ENCODE measurements at places on chromosomes 7 and 10.

DNA sequence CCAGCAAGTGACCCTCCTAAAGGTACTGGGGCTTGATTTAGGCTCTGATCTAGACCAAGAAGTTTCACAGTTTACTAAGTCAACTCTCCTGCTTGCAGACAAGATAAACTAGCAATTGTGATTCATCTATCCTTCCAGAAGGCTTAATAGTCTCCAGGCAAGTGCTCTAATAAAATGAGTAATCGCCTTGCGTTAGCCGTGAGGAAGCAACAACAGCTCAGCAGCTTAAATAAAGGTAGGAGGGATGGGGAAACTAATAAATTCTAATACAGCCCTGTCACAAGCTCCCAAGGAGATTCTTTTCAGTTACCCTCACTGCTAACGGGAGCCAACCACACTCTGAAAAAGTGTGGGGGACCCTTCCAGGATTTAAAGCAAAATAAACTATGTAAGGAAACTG lies 48.4 kb downstream of the FRMD4A start:
- no peak for DNase-seq

DNA sequence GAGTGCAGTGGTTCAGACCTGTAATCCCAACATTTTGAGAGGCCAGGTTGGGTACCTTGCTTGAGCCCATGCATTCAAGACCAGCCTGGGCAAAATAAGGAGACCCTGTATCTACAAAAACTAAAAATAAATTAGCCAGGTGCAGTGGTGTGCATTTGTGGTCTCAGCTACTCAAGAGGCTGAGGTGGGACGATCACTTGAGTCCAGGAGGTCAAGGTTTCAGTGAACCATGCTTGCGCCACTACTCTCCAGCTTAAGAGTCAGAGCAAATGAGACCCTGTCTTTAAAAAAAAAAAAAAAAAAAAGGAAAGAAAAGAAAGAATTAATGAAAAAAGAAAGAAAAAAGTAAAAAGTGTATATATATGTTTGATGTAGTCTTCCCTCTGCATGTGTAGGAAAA lies 24.7 kb downstream of the MICU1 start:
- DNase-seq: no peak

DNA sequence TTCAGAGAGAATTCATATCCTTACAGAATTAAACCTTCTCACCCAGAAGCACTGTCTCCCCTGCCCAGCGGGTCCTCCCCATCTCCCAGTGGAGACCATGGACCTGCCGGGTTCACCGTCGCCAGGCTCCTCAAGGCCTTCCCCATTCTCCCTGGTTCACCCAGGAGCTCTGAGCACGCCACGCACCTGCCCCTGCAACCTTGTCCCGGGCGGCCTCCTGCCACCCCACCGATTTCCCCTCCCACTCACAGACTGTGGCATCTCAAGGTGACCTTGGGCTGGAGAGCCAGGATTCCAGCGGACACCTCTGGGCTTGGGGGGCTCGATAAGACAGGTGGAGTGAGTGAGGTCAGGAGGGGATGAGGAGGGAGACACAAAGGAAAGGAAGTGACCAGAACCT lies 135.3 kb downstream of the PTPRN2 start:
- no peak for DNase-seq

- no peak for DNase-seq
These were observed 8.8 kb downstream of the DEPP1 start for GRCh38 chr10:44969854-44970253.

GRCh38 chr10:11838298-11838852 lies 15.2 kb downstream of the PROSER2 start:
- DNase-seq: no peak

DNA sequence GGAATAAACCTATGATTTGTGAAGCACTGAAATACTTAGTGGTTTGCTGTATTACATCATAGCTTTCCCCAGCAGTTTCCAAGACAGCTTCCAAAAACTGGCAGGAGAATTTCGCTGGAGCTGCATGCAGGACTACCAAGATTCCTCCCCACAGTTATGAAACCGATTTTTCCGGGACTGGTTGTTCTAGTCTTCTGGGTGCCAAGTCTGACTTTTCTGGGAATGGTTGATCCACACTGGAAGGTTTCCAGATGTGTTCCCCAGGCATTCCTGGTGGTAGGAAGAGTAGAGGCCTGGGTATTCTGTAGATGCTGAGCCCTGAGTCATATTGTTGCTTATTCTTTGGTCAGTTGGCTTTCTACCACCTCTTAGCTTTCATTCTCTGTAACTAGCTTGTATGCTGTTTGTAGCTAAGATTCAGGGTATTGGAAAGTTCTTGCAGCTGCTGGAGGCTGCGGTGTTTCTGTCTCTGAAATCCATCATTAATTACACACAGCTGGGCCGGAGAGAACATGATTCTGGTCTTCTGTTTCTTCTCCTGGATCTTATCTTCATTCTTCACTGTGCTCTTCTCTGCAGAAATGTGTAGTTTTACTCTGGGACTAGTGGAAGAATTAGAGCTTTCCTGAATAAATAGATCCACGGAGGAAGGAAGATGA lies 6.3 kb downstream of the ABCC2 start:
- DNase-seq: no peak

Measured in natural killer cell (primary cell).